ENCODE measurements at places on chromosomes 1 and 21.

DNA sequence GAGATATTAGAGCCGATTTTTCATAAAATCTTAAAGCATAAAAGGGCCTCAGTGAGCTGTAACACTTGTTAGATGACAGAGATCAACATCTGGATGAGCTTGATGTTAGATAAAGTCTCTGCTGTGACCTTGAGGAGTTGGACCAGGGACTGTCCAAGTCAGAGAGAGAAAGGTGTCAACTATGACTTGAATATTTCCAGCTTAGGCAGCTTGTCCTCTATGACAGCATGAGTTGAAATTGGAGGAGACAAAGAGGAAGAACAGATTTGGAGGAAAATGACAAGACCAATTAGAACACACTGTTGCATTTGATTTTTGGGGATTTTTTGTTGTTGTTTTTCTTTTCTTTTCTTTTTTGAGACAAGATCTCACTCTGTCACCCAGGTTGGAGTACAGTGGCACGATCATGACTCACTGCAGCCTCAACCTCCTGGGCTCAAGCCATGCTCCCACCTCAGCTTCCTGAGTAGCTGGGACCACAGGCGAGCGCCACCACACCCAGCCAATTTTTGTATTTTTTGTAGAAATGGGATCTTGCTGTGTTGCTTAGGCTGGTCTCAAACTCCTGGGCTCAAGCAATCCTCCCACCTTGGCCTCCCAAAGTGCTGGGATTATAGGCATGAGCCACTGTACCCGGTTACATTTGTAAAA, 35.3 kb upstream of the CLIC4 start:
- no peak for DNase-seq

GRCh38 chr1:183970516-183971300, 66.8 kb downstream of the COLGALT2 start:
- no peak for DNase-seq

DNA sequence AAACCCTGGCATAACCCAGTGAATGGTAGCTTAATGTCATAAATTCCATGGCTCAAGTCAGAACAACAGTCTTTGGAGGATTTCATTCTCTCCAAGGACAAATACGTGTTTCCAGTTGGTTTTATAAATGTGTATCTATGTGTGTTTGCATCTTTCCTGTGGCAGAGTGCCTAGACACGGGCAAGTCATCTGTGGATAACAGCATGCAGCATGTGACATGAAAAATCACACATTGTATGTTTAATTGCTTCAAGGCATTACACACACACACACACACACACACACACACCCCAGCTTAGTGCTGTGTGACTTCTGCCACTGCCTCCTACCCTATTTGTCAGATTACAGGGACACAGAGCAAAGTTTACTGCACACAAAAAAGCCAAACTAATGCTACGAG, 68.2 kb upstream of the SSX2IP start:
- DNase-seq = no peak

DNA sequence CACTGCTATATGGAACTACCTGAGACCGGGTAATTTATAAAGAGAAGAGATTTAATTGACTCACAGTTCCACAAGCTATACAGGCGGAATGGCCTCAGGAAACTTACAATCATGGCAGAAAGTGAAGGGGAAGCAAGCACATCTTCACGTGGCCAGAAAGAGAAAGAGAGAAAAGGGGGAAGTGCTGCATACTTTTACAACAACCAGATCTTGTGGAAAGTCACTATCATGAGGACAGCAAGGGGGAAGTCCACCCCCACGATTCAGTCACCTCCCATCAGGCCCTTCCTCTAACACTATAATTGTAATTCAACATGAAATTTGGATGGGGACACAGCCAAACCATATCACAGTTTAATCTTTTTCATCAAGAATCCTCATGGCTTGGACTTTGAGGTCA, 339.2 kb upstream of the AJAP1 start:
- no peak for DNase-seq

- no peak for DNase-seq
Observed at GRCh38 chr1:58722414-58722813, 22.6 kb upstream of the MYSM1 start.

- DNase-seq = no peak
Observed at GRCh38 chr1:179823693-179824092, 53.9 kb downstream of the TOR1AIP2 start.

- DNase-seq = no peak
Observed at GRCh38 chr1:118812555-118812954, 175.6 kb downstream of the TBX15 start.

DNA sequence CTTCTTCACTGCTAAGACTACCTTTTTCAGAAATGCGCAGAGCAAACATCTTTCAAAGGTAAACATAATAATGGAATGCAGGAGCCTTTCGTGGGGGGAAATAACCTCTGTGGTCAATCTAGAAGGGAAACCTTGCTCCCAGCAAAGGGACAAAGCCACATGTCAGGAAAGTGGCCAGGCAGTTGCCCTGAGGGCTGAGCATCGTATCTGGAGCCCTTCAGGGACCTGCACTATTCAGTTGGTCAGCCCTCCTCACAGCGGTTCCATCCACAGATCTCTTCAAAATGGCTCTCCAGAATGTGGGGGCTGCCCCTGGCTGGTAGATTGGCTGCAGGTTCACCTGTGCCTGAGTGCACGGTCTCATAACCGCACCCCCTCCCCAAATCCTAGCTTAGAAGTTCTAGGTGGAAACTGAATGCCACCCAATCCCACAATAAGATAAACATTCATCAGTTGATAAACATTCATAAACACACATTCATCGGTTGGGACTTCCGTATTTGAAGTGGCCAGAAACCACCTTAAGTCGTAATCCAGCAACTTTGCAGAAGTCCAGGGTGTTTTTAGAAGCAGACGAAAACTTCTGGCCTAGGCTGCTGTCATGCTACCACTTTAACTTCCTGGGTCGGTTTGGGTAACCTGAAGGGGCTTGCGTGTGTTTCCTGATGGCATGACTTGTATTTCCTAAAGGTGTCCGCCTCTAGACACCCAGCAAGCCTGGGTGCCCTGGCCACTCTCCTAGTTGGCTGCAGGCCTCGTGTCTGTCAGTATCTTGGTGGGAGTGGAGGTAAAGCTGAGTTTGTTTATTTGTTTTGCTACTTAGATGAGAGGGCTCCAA, 50.5 kb downstream of the RASSF5 start:
- DNase-seq = no peak

DNA sequence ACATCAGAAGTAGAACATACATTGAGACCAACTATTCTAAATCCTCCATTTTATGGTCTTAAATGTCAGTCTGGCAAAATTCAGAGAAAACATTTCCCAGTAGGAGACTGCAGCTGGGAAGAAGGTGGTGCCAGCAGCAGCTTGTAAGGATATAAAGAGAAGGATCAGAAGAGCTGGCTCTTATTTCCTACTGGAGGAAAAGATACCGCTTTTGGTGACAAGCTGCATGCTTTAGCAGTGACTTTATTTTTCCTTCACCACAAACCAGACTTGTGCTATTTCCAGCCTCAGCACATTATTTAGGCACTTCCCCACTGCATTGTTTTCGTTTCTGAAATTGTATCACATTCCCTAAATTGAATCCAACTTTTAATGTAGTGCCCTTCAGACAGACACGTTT, 28.4 kb downstream of the RNF11 start:
- DNase-seq = no peak

DNA sequence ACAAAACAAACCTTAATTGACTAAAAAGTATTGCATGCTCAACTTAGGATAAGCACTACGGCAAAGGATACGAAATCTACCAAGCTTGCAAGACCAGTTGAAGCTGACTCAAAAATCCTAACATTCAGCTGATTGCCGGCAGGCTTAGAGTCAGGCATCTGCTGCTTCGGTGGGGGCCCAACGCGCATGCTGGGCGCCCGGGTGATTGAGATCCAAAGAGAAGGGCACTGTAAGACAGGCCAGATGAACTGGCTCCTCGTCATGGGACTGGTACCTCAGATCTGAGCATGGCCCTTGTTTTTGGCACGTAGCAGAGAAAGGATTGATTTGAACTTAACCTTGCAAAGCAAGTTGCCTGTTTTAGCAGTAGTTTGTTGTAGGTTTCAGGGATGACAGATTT, 86.6 kb downstream of the PRDM2 start:
- no peak for DNase-seq

DNA sequence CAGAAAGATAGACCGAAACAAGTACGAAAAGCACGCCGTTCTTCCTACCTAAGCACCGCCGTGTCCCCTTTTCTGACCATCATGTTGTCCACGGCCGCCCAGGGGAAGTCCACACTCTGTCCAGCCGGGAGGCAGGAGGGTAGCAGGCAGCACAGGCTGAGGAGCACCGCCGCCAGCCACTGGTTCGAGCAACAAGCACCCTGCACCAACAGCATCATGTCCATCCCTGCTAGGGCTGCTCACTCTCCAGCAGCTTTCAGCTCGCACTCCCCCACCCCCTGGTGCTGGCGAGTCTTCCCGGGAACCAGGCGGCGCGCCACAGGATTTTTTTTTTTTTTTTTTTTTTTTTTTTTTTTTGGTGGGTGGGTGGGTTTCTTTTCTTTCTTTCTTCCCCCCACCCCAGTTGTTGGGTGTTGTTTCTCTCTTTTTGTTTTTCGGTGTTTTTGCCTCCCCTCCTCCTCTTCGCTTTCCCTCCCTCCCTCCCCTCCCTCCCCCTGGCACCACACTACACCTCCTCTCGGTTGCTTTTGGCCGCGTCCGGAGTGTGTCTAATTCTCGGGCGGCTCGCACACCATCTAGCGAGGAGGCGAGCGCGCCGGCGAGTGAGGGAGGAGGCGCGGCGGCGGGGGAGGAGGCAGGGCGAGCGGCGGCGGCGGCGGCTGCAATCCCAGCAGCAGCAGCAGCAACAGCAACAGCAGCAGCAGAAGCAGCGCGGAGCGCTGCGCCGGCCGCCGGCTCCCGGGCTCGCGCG, at the start of gene NEGR1:
TSS of gene NEGR1 (minus strand) at position 269 of the 751 bp plus-strand sequence.
- peak; percentile 74 for DNase-seq

DNA sequence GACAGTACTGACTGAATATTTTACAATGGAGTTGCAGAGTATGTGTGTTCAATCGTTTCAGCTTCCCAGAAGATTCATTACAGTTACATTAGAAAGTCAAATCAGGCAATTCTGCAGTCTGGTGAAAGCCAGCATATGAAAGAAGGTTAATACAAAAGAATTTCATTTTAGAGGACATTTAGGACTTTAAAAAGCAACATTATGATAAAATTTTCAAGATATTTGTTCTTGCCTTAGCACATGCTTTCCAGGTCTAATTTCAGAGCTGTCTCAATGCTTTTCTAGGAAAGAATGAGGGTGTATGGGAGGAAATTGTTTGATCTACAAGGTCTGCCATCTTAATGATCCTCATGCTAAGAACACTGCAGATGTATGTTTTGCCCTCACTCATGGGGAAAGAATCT, 63.2 kb downstream of the RERE start:
- no peak for DNase-seq

GRCh38 chr21:44548922-44549321, 2.4 kb downstream of the KRTAP10-2 start:
- DNase-seq = no peak

DNA sequence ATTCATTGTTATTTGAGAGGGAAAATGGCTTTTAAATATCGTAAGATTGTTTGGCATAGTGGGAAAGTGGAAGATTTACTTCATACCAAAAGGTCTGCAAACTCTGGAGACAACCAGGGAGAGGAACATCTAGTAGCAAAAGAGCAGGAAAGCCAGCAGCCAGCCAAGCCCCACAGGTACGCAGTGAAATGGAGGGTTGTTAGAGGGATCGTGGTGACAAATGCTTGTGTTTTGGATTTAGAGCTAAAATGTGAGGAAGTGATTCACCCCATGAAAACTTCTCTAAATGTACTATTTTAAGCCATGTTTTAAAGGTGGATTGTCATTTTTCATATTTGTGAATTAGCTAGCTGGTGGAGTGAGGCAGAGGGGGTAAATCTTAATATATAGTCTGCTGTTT, 69.3 kb downstream of the RPS6KC1 start:
- DNase-seq = no peak

DNA sequence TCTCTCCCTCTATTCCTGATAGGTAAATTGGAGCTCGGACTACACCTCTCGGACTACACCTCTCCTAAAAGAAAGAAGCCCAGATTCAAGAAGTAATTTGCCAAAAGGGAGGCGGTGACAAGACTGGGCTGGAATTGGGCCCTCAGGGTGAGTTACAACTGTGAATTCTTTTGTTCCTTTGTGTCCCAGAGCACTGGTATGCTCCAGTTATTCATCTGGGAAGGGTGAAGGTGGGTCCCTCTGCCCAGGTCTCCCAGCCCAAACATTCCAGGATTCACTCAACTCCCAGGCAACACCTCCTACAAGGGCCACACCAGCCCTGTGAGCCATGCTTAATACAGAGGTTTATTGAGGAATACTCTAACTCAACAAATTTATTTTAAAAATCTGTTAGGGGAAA, 69.2 kb downstream of the LMX1A start:
- no peak for DNase-seq

- DNase-seq = no peak
Observed at GRCh38 chr1:161905269-161905884, 118.3 kb downstream of the OLFML2B start.

DNA sequence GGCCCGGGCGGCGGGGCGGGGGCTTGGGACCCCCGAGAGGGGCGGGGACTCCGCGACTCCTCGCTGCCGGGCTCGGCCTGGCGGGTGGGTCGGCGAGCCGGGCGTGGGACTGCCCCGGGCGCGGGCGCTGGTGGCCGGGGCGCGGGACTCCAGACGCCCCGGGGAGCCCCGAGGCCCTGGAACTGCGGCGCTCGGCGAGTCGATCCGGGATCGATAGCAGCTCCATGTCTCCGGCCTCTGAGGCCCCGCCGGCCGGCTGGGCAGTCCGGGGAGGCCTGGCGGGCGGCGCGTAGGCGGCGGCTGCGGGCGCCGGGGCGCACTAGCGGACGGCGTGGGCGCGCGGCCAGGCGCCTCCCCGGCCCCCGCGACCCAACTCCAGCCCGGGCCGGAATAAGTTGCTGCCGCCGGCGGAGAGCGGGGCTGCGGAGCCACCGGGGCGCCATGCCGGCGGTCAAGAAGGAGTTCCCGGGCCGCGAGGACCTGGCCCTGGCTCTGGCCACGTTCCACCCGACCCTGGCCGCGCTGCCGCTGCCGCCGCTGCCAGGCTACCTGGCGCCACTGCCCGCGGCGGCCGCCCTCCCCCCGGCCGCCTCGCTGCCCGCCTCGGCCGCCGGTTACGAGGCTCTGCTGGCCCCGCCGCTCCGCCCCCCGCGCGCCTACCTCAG, 400 bp downstream of the SAMD11 start:
- DNase-seq = no peak

DNA sequence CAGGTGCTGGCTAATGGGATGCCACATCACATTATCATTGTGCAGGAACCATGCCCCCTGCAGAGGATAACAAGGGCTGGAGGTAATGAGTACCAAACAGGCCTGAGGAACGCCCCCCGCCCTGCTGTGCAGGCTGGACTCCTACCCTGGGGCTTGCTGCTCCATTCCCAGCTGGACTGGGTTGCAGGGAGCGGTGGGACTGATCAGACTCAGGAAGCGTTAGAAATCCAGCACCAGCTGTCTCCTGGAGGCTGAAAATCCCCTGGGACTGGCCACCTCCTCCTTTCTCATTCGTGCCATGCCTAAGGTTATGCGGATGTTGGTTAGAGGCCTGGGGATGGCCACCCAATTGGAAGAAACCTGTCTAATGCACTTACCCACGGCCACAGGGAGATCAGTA, 36.9 kb upstream of the POU3F1 start:
- peak; percentile 40 for DNase-seq

GRCh38 chr21:39386194-39386593, 37.3 kb upstream of the HMGN1 start:
- DNase-seq = no peak

Data from NCI-H748 treated with DMSO at 0.1 percent for 48 hours (cell line).